ENCODE measurements at places on chromosomes 3 and 15. TPM values are rescaled to one million over a fixed set of nuclear protein-coding genes. Genes with fewer than 3 reads are reported as not detected.

GRCh38 chr3:104939196-104939595, 427.5 kb upstream of the ALCAM start:
- no peak for DNase-seq

DNA sequence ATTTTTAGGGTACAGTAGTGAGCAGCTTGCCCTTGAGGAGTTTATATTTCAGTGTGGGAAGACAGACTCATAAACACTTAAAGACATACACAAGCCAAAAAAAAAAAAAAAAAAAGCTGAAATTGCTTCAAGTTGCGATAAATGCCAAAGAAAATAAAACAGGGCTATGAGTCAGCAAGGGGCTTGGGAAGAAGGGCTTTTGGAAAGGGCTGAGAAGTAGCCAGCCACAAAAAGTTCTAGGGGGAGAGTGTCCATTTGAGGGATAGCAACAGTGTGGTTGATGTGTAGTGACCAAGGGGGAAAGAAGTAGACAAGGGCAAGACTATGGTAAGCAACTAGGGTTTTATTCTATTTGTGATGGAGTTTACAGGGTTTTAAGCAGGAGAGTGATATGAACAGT, 185.5 kb downstream of the ADAMTS9 start:
- DNase-seq, result no peak

- DNase-seq, result no peak
Measured at GRCh38 chr3:124791639-124792151, 61.4 kb downstream of the UMPS start.

DNA sequence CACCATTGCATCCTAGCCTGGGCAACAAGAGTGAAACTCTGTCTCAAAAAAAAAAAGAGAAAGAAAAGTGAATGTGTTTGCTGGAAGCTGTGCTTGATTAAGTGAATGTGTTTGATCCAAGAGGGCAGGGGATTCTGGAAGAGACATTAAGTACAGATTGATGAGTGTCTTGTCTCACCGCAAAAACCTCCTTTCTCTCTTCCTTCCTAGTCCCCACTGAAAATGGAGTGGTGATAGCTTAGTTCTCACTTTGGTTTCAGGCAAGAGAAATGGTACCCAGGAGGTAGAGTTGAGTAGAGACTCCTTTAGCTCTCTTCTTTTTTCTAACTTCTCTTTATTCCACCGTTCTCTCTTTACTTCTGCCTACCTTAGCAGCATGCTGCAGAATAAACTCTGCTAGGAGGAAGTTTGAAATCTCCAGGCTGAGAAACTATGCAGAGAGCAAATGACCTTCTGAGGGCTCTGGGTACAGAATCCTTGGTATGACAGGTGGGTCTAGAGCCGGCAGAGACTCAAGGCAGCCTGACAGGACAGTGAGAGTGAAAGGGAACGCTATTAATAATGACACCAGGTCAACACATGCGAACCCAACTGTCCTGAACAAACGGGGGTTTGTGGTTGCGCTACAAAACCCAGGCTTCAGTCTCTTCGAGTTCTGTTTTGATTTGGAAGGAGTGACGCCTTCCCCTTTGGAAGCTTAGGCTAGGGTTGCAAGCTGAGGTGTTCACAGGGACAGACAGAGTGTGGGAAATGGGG, 74.9 kb downstream of the SMAD3 start:
- no peak for DNase-seq

DNA sequence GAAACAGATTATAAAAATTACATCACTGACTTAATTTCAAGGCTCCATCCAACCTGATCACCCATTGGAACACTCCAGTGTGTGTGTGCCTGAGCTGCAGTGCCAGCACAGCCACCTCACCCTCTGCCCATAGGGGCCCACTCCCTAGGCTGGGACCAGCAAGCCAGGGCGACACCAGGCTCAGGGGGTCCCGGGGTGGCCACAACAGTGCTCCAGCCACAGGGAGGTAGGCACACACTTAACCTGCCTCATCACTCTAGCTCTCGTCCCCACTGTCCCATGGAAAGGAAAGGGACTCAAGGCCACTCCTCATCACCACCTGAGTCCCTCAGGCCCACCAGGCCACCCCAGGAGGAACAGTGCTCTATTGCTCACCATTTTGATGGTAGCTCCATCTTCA, 24.9 kb downstream of the ZXDC start:
- DNase-seq, result peak; percentile 47

GRCh38 chr3:123431658-123432324, 17.1 kb downstream of the ADCY5 start:
- no peak for DNase-seq

- DNase-seq, result no peak
Measured at GRCh38 chr3:28595372-28595771, 246.7 kb upstream of the AZI2 start.

GRCh38 chr15:96790004-96790403, 459.5 kb downstream of the NR2F2 start:
- no peak for DNase-seq

DNA sequence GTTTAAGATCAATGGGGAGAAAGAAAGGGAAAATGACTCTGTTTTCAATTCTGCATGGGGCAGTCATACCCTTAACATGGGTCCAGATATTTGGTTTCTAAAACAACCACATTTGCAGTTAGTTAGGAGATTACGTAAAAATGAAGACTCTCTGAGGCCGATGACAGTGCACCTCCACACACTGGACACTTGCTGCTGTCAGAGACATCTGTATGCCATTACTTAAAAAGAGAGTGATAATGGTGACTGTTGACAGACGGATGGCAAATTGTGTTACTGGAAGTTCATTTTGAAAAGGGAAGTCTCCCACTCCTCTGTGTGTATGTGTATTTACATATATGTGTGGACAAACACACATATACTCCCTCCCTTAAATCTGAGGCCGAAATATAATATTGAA, 304.5 kb upstream of the SEMA6D start:
- no peak for DNase-seq

GRCh38 chr3:159773706-159774105, 214.9 kb upstream of the IL12A start:
- DNase-seq, result no peak

GRCh38 chr3:141940194-141940776, 63.8 kb downstream of the ATP1B3 start:
- peak; percentile 61 for DNase-seq

DNA sequence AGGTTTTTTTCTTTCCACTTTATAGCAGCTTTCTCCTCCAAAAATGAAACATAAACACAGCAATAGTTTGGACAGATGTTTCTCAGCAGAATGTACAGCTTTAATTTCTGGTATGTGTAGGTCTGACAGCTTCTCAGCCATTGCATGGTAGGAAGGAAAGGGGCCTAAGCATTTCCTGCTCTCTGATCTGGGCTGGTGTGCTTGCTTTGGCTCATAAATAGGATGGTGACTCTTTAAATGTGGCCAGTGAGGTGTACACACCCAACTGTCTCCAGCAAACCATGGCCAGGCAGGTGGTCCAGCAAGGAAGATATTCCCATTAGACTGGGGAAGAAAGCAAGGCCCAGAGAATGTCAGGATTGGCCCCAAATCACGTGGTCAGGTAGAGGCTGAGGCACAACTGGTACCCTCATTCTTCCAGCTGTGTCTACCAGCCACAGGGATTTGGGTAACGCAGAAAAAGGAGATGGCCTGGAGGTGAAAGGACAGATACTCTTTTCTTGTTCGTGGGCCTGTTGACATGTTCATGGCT, 52.1 kb downstream of the ITGA11 start:
- peak; percentile 7 for DNase-seq

DNA sequence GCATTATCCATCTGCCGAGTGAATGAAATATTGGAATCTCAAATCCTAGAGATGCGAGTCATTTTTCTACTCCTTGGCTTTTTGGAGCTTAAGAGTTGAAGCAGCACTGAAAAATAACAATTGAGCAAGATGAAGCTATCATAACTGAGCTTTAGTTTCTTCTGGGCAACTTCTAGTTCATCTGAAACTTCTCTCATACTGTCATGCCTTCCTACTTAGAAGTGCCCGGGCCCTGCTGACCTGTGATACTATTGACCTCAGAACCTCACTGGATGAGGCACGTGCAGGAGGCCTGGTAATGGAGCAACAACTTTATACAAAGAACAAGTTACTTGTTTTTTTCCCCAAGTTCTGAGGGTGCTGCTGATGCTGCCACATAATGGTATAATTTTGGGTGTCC, 48.5 kb upstream of the P3H2 start:
- DNase-seq, result no peak

DNA sequence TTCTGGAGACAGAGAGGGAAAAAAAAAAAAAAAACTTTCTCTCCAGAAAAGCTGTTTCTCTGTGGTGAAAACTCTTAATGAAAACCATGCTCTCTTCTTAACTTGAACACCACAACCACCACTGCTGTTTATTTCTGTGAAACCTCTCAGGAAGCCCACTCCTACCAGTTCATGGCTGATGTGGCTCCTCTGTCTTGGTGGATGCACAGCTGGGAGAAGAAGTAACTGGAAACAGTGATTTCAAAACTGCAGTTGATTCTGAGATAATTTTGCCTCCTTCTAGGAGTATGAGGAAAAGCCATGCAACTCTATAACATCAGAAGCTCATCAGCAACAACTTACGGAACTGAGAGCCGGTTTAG, 40.2 kb upstream of the PYGO1 start:
- no peak for DNase-seq

DNA sequence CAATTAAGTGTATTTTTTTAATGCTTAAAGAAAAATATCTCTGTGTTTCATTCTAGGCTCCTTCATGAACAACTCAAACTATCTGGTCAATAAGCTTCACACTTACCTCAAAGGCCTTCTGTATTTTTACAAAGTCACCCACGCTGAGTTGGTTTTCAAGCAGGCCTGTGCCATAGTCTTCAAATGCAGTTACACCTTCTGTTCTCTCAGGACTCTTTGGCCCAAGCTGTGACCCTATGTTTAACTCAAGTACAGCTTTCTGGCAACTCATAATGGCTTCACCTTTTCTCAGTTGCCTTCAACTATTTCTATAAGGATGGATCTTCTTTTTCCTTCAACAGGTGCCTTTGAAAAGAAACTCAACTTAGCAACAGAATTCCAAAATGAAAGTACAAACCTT, 587 bp downstream of the WDR49 start:
- no peak for DNase-seq

- DNase-seq, result no peak
Measured at GRCh38 chr3:127959873-127960272, 44.8 kb downstream of the KBTBD12 start.

- no peak for DNase-seq
Measured at GRCh38 chr3:184908859-184909258, 96.9 kb downstream of the VPS8 start.

EPHA6 gene
- polyA plus RNA-seq, result not detected

SH3GL3 gene
- polyA plus RNA-seq, result 0.59 TPM

TMIE gene
- polyA plus RNA-seq, result 5.4 TPM

GOLIM4 gene
- 6.5 TPM for polyA plus RNA-seq

ISLR gene
- polyA plus RNA-seq, result 6.1 TPM

HRH1 gene
- 2.2 TPM for polyA plus RNA-seq

ARPP21 gene
- not detected for polyA plus RNA-seq
